ENCODE measurements at places on chromosomes 13 and 19.

GRCh38 chr13:112205990-112206389, 139.0 kb downstream of the SOX1 start:
- DNase-seq = peak; percentile 66

- DNase-seq = no peak
Observed at GRCh38 chr13:21344662-21345176, 114.4 kb downstream of the ZDHHC20 start.

DNA sequence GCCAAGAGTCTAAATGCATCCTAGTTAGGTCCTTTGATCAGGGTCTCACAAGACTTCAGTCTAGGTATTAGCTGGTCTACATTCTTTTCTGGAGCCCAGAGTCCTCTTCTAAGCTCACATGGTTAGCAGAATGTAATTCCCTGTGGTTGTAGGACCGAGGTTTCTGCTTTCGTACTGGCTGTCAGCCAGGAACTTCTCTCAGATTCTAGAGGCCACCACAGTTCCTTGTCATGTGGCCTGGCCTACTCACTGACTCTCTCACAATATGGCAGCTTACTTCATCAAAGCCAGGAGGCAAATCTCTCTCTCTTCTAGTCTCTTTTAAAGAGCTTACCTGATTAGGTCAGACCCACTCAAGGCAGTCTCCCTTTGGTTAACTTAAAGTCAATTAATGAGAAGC, 82.9 kb downstream of the POU4F1 start:
- peak; percentile 3 for DNase-seq

GRCh38 chr19:45404557-45405434, at the start of gene PPP1R13L:
PPP1R13L (minus strand) TSS chr19:45405069; CDS start chr19:45398318, 6,751 bp downstream.
- DNase-seq = peak; percentile 80

DNA sequence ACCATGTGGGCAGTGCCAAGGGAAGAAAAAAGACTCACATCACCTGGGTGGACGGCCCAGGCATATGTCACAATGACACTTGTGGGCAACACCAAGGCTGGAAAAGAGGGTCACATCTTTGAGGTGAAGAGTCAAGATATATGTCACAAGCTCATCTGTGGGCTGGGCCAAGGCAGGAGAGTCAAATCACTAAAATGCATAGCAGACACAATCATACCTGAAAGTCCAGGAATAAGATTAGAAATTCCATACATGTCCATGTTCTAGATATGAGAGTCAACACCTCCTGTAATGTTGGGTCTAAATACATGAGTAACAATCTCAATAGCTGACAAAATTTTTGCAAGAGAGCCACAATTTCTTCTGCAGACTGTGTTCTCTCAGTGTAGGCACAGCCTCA, 145.0 kb downstream of the ZNF675 start:
- DNase-seq = no peak

DNA sequence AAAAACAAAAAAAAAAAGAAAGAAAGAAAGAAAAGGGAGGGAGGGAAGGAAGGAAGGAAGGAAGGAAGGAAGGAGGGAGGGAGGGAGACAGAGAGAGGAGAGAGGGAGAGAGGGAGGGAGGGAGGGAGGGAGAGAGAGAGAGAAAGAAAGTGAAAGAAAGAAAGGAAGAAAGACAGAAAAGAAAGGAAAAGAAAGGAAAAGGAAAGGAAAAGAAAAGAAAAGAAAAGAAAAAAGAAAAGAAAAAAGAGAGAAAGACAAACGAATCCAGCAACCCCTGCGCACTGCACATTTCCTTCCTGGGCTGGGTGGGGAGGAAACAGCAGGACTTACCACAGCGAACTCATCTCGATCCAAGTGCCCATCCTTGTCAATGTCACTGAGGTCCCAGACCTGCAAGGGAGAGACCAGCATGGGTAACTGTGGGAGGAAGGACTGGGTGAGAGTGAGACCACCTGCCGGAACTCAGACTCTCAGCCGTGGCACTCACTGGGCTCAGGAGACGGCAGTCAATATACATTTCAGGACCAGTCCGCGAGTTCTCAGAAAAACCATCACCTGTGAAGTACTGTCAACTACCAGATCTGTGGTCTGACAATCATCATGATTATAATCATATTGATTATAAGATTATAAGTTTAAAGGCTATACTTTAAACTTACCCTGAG, 43.3 kb downstream of the EPS15L1 start:
- DNase-seq = no peak

GRCh38 chr13:80338781-80339562, 2.0 kb downstream of the SPRY2 start:
- no peak for DNase-seq

GRCh38 chr19:5397804-5398692, 57.2 kb upstream of the ZNRF4 start:
- peak; percentile 46 for DNase-seq

DNA sequence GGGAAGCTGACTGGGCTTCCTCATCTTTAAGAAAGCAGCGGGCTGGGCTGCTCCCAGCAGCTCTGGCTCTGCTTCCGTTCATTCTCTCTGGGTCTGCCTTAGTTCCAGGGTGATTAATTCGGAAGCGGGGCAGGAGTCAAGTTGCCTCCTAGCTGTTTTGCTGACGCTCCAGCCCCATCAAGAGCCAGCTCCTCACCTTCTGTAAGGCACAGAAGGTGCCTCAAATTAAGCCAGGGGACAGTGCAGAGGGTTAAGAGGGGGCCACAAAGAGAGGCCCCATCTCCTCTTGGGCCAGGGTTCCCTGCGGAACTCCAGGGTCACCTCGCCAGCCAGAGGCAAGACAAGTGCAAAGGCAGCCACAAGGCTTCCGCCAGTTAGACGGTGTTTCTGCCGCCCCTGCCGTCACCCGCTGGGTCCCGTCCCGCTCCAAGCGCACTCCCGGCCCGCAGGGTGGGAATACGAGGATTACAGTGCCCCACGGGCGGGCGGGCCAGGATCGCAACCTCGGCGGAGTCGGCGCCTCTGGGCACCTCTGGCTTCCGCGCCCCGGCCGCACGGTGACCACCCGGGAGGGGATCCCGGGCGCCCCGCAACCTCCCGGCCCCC, 508 bp downstream of the SLC15A1 start:
- DNase-seq = no peak

DNA sequence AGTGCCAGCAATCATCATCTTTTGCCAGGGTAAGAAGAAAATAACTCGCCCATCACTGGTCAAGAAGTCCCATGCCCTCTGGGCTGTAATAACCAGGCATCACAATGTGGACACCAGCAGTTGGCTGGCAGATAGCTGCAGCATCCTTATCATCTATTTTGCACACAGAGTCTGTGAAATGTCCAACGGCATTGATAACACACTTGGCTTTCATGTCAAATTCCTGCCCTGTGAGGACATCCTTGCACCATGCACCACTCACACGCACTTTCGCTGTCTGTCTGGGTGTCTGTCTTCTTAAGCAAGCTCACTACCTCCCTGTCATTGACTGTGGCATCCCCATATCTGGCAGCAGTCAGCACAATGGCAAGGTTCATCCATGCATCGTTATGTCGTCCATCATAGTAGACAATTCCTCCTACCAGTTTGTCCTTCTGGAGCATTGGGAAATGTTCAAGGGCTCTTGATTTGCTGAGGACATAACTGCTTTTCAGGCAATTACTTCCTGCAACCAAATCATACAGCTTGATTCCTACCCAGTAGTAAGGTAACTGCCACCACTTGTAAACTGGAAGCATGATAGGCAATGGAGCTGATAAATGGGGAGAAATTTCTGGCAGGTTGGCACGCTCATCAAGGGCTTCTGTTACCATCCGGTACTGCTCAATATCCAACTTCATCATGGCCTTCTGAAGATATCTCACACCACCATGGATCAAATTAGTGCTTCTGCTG, 6.8 kb upstream of the ZSCAN5A start:
- DNase-seq = no peak

DNA sequence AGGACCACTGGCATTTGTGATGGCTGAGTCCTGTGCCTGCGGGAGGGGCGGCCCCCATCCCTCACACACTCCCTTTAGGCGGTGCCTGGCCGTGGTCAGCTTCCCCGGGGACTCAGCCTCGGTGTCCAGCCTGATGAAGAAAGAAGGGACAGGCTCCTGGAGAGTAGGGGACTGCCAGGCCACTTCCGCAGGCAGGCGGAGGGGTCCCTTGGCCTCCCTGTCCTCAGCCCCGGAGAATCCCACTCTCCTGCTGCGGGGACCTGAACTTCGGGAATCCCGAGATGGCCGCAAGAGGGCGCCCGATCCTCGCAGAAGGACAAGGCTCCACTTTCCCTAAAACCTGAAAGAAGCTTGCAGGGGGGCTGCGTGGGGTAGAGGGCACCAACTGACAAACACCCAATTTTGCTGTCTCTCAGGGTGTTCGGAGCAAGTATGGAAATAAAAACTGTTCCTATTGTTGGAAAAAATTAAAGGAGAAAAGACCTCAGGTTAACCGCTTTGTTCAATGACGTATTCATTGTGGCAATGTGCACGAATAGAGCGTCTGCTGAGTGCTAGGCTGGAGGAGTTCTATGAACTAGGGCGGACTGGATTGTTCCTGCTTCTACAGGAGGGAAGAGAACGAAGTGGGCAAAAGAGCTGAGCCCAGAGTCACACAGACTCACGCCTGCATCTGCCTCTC, 297.3 kb downstream of the ZNF536 start:
- DNase-seq = peak; percentile 37

DNA sequence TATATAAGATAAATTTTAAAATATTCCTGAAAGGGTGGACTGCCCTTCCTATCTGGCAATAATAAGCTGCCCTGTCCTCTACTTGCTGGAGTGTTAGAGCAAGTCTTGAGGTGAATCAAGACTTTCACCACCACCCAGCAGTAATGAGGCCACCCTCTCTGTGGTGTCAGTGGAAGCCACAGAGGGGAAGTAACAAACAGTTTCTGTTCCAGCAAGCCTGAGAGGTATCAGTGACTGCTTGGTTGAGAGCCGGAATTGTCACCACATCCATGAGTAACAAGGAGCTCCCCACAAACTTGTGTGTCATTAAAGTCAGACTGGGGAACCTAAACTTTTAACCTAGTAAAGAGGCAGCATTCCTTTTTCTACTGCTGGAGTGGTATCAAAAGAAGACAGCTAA, 532.7 kb upstream of the SPRY2 start:
- DNase-seq = no peak

GRCh38 chr13:62910541-62911060, 1495.0 kb upstream of the PCDH20 start:
- no peak for DNase-seq

DNA sequence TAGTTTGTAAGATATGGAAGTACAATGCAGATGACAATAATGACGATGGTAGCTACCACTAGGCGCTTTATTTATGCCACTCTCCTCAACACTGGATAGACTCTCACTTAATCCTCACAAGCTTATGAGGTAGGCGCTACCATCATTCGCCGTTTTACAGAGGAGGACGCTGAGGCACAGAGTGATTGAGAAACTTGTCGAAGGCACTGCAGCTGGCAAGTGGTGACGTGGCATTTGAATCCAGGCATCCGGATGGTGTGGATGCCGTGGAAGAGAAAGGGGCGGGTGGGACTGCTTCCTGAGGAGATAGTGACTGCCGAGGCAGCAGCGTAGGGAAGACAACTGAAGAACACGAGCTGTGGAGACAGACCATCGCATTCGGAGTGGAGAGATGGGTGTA, 1.3 kb upstream of the RPS9 start:
- DNase-seq = no peak

GRCh38 chr19:4968462-4969291, at the start of gene KDM4B:
KDM4B (plus strand) TSS chr19:4969113; CDS start chr19:5032891, 63,778 bp downstream.
- DNase-seq = peak; percentile 99

- no peak for DNase-seq
Observed at GRCh38 chr13:42997381-42997780, 5.3 kb upstream of the EPSTI1 start.

- DNase-seq = no peak
Observed at GRCh38 chr13:45732916-45733315, 30.8 kb downstream of the CBY2 start.

GRCh38 chr19:54916822-54917221, 10.9 kb downstream of the NCR1 start:
- no peak for DNase-seq

DNA sequence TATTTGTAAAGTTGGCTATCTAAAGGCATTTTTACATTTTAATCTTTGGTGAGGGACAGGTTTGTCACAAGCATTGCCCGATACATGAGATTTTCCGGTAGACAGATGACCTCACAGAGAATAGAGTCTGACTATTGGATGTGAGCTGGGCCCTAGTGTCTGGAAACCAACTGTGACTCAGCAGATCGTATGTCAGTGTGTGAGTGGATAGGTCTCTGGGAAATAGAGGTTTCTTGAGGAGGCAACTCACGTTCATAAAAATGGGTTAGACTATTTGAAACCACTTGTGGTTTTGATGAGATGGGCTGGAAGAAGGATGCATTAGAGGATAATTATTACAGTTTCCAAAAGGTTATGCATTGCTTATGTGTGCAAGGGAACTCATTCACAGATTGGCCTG, 19.2 kb downstream of the HS6ST3 start:
- no peak for DNase-seq

DNA sequence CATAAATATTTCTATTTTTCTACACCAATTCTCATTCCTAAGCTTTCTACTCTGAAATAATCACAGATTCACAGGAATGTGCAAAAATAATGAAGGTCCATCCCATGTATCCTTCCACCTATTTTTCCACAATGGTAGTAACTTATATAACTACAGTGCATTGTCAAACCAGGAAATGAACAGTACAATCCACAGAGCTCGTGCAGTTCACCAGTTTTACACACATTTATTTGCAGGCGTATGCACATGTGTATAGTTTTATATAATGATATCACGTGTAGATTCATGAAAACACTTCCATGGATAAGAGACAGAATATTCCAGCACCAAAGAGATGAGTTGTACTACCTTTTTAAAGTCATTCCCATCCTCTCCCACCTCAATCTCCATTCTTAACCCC, 12.9 kb downstream of the EEF1AKMT1 start:
- DNase-seq = no peak

- peak; percentile 64 for DNase-seq
Observed at GRCh38 chr19:7605490-7606222, 10.0 kb downstream of the CAMSAP3 start.

DNA sequence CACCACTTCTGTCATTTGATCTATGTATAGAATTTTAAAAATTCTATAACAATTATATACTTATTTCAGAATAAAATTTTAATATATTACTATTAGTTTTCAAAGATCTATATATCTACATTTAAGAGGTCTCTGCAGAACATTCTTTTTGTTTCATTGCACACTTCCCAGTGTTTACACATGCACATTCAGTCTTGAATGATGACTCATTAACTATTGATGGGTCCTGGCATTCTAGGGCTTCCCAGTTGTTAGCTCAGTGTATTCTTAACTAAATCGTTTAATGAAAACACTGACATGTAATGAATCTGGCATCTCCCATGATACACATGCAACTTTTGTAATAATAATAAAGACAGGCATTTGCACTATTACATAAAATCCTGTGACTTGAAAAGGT, 324.6 kb downstream of the KLF12 start:
- no peak for DNase-seq

GRCh38 chr19:35932291-35932936, 3.8 kb upstream of the LRFN3 start:
- no peak for DNase-seq

DNA sequence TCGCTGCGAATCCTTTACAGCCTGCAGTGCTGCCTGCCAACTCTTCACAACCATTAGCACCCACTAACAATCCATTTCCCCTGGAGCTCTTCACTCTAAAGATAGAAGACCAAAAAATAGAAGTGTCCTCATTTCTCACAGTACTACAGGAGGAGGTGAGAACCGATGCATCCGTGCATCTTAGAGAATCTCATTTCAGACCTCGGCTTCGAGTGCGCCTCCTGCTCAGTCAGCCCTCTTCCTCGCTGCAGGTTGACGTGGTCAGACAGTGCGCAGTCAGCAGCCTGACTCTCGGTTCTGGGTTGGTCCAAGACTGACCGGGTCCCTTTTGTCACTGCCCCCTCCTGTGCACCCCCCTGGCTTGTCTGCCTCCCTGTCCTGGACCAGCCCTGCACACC, 85.3 kb downstream of the RAB20 start:
- DNase-seq = peak; percentile 50
